Endothelial cell of coronary artery (primary cell): ENCODE measurements at places on chromosomes 4 and X. TPM values are rescaled to one million over a fixed set of nuclear protein-coding genes. Genes with fewer than 3 reads are reported as not detected.

GPM6B gene
- 0.18 and 2.4 TPM in 2 replicates for total RNA-seq

HERC6 gene
- 2.9 and 3.1 TPM in 2 replicates for total RNA-seq

LRIT3 gene
- under 0.01 and 0.09 TPM in 2 replicates for total RNA-seq

CFAP47 gene
- total RNA-seq = not detected in 2 replicates

MGARP gene
- 15.4 and 32.9 TPM in 2 replicates for total RNA-seq

PAGE1 gene
- not detected in 2 replicates for total RNA-seq

DUSP9 gene
- under 0.01 TPM in 1 of 2 replicates, not detected in the other for total RNA-seq

CXCL1 gene
- 19.2 and 33.4 TPM in 2 replicates for total RNA-seq

HAND2 gene
- total RNA-seq = 1.7 TPM in 1 of 2 replicates, not detected in the other

CDS1 gene
- 0.09 TPM in 1 of 2 replicates, not detected in the other for total RNA-seq

SHOX gene
- total RNA-seq = not detected in 2 replicates

NAT8L gene
- total RNA-seq = 0.09 and 0.38 TPM in 2 replicates

MAGEC1 gene
- total RNA-seq = not detected in 2 replicates

IRS4 gene
- not detected in 2 replicates for total RNA-seq

ZDHHC15 gene
- total RNA-seq = not detected in 2 replicates

ALPK1 gene
- 8.3 and 11.0 TPM in 2 replicates for total RNA-seq

GLA gene
- 20.0 and 31.0 TPM in 2 replicates for total RNA-seq

SORBS2 gene
- 27.5 and 48.8 TPM in 2 replicates for total RNA-seq

RAB9B gene
- total RNA-seq = 0.28 and 0.54 TPM in 2 replicates

BCLAF3 gene
- 3.3 and 5.5 TPM in 2 replicates for total RNA-seq

SPANXN4 gene
- not detected in 2 replicates for total RNA-seq

CLNK gene
- total RNA-seq = not detected in 2 replicates

IGSF1 gene
- under 0.01 and 0.09 TPM in 2 replicates for total RNA-seq

CABS1 gene
- total RNA-seq = not detected in 2 replicates

MAGEA2 gene
- not detected in 2 replicates for total RNA-seq

F8A2 gene
- not detected in 2 replicates for total RNA-seq

SSX3 gene
- total RNA-seq = not detected in 2 replicates

S100P gene
- total RNA-seq = 0.18 TPM in 1 of 2 replicates, not detected in the other

GAGE12G gene
- total RNA-seq = not detected in 2 replicates

TBC1D8B gene
- 3.3 and 6.4 TPM in 2 replicates for total RNA-seq

FAM9B gene
- not detected in 2 replicates for total RNA-seq

SSX4 gene
- not detected in 2 replicates for total RNA-seq

NONO gene
- 436 and 523 TPM in 2 replicates for total RNA-seq

ETDB gene
- total RNA-seq = not detected in 2 replicates

ETDA gene
- total RNA-seq = not detected in 2 replicates

CXCR3 gene
- total RNA-seq = not detected in 2 replicates

NUDT10 gene
- 0.94 and 0.99 TPM in 2 replicates for total RNA-seq

ZMAT1 gene
- total RNA-seq = 1.3 and 2.2 TPM in 2 replicates

GLUD2 gene
- total RNA-seq = 0.99 and 1.2 TPM in 2 replicates

FRMD7 gene
- total RNA-seq = under 0.01 TPM in 1 of 2 replicates, not detected in the other

DUX4 gene
- not detected in 2 replicates for total RNA-seq

PPP1R2C gene
- not detected in 2 replicates for total RNA-seq

SLC9B1 gene
- total RNA-seq = 0.47 and 0.63 TPM in 2 replicates

SRPX gene
- total RNA-seq = 151 and 204 TPM in 2 replicates

RNF150 gene
- 0.09 and 0.56 TPM in 2 replicates for total RNA-seq

GK2 gene
- total RNA-seq = not detected in 2 replicates

SSX2B gene
- total RNA-seq = not detected in 2 replicates

CASP3 gene
- 62.0 and 76.8 TPM in 2 replicates for total RNA-seq

NWD2 gene
- not detected in 2 replicates for total RNA-seq

RAB41 gene
- not detected in 2 replicates for total RNA-seq

CCNG2 gene
- 12.2 and 13.5 TPM in 2 replicates for total RNA-seq

ADRA2C gene
- total RNA-seq = 0.18 and 0.38 TPM in 2 replicates

PGRMC2 gene
- 13.7 and 28.3 TPM in 2 replicates for total RNA-seq

MORC4 gene
- 13.6 and 14.3 TPM in 2 replicates for total RNA-seq

GLRA2 gene
- not detected in 2 replicates for total RNA-seq

TMPRSS11B gene
- total RNA-seq = not detected in 2 replicates

ASB11 gene
- under 0.01 and 0.09 TPM in 2 replicates for total RNA-seq
